ENCODE measurements at places on chromosomes 2 and 18.

DNA sequence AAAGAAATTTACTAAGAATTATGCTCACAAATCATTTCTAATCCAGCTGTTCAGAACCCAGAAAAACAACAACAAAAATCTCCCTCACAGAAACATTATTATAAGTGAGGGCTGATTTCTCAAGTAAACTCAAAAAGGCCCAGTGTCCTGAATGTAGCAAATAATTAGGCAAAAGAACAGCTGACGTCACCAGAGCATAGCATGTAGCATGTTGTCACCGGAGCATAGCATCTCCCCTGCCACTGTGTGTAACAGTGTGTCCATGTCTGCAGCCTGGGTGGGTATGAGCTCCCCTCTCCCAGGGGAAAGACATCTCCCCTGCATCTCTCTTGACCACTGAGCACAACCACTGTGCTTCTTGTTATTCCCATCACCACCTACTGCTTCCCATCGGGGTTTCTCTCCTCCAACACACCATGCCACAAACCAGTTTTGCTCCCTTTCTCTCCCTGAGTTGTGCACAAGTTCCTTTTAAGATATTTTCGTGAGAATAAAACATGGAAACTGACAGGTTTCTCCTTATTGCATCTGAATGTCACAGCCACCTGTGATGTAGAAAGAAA lies 126.7 kb downstream of the CABYR start:
- no peak for DNase-seq

DNA sequence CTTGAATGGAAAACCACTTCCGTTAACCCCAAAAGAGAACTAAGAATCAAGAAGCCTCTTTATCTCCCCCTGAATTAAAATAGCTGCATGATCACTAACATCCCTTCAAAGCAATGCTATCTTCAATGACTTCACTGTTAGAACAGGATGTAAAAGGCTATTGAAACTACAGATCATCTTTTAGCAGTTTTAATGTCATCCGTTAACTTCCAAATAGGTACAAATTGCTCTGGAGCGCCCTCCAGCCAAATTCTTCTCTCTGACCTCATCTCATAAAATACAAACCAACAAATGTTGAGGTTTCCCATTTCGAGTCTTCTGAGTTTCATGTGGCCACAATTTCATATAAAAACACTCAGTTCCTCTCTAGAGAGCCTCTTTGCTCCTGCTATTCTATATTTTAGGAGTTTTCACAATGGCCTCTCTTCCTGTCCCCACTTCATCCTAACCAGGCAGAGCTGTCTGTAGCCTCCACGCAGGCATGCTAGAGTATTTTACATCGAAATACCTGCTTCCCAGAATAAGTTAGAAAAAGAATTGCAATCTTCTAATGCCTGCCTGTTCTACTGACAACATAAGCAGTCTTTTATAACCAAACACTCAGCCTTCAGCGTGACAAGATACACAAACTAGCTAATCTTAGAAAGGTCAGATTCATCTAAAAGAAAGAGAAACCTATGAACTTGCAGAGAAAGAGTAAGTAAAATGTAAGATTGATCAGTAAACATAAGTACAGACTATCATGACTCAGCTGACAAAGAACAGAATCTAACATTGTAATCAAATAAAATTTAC lies 37.9 kb downstream of the B4GALT6 start:
- no peak for DNase-seq

GRCh38 chr2:71306762-71307161 lies 24.8 kb upstream of the ZNF638 start:
- DNase-seq: no peak

DNA sequence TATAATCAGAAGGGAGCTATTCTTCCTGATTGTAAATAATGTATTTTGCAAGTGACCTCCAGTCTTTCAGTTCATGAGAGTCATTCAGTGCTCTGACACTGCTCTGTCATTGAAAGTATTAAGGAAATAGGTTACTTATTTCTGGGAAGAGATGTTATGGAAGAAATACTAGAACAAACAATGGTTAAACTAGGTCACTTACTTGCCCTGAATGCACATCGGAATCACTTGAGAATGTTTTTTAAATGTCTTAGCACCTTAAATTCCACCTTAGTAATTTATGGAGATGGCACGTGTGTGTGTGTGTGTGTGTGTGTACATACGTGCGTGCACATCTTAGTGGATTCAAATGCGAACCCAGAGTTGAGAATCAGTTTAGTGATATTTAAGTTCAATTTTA lies 126.6 kb upstream of the KCNH7 start:
- DNase-seq: no peak

GRCh38 chr2:226446406-226447001 lies 353.1 kb downstream of the IRS1 start:
- no peak for DNase-seq

DNA sequence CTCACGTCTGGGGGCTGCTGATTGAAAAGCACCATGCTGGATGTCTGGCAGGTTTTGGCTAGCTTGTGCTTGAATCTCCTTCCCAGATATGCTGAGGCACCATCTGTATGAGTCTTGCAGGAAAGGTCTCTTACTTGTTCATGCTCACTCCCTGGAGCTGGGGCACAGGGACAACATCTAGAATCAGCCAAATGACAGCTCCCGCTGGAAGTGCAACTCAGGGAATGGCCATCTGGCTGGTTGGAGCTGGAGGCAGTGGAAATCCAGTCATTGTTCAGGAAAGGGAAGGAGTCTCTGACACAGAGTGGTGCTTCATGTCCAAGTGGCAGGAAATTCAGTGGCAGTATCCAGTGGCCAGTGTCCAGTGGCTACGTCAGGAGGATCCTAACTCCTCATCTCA lies 9.7 kb downstream of the CCDC68 start:
- DNase-seq: no peak

DNA sequence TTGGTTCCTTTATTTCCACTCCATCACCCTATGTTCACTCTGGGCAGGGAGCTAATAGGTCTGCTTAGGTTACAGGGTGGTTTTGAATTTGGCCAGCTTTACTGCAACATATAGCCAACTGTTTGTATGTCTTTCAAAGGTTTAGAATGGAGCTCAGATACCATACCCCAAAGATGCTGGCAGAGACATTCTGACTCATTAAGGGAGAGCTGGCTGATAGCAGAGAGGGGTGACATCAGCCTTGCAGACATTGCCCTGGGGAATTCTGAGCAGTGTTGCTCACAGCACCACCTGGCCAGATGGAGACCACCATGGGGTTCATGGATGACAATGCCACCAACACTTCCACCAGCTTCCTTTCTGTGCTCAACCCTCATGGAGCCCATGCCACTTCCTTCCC lies 2.1 kb downstream of the PROKR1 start:
- no peak for DNase-seq

GRCh38 chr2:37205689-37206341 lies 9.5 kb downstream of the CEBPZOS start:
- DNase-seq: no peak

GRCh38 chr18:36035253-36035652 lies 32.1 kb downstream of the RPRD1A start:
- no peak for DNase-seq

GRCh38 chr18:12776821-12777471 lies 74.1 kb downstream of the PSMG2 start:
- DNase-seq: no peak

GRCh38 chr18:47485221-47485797 lies 233.8 kb upstream of the SKOR2 start:
- DNase-seq: no peak

DNA sequence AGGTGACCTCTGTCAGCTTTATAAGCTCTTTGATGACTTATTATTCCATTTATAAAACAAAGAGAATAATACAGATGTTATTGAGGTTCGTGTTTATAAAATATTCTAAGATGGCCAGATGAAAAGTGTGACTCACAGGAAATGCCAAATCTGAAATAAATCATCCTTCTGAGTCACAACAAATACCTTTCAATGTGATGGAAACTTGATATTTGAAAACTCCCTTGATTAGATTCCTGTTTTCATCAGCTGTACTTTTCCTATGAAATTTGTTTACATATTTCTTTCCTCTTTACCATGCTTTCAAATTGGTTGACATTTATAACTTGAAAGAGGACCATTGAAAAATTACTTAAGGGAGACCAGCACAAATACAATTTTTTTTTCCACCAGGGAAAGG lies 30.6 kb upstream of the PPP1R1C start:
- no peak for DNase-seq

- no peak for DNase-seq
These were observed 24.2 kb downstream of the GPC1 start for GRCh38 chr2:240459401-240460252.

DNA sequence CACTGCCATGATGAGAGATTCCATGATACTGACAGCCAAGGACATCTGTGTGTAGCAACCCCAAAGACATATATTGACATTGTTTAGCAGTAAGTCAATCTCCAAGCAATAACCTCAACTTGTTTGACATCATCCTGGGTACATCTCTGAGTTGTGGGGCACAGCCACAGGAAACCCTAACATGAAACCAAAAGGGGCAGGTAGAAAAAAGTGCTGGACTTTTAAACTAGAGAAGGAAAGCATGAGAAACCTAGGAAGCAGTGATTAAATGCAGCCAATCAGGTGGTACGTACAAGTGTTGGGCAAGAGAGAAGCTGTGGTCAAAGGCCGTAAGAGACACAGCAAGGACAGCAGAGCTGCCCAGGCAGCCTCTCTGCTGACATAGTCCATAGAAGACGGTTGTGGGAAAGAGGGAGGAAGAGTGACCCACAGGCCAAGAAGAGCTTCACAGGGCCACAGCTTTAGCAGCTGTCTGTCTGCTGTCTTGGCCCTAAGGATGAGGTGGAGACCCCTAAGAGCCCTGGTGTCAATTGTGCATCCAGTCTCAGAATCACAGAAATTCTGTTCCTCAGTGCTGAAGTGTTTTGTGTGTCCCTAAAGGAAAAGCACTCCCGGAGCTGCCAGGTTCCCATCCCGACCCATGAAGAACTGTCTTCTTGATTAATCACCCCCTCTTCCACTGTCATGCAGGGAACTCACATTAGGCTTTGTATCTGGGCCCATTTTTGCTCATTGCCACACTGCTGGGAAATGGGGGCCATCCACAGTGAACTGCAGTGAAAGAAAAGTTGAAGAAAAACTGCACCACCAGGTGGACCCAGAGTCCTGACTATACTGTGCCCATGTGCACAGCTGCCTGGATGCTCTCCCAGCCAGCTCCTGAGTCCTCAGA lies 25.4 kb upstream of the CHN1 start:
- DNase-seq: no peak

DNA sequence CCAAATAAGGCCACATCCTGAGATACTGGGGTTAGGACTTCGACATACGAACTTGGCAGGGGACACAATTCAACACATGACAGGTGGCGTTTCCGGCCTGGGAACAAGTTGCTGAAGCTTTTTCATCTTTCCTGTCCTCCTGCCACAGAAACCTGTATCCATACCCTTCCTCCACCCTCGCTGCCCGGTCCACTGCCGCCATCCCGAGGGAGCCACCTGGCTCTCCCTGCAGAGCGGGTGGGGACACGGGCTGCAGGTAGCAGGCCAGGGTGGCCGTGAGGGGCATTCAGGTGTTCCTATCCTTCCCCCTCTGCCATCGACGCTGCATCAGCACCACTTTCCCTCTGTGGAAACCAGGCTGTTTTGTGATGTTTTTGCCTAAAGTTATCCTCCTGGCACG lies 74.4 kb upstream of the TWIST2 start:
- DNase-seq: no peak

DNA sequence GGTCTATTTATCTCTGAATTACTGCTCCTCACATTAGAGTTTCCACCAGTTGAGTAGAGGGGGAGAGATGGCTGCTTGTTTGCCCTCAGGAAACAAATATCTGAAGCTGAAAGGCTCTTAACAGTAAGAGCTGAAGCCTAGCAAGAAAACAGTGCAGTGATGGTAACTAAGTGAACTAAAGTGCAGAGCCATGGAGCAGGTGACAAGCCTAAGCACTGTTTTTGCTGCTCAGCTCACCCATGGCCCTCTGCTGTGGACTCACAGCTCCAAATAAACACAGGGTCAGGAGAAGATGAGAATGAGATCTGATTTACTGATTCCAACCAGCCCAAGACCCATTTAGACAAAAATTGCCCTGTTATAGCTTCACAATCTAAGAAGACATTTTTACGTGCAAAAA lies 118.4 kb downstream of the ETAA1 start:
- no peak for DNase-seq

DNA sequence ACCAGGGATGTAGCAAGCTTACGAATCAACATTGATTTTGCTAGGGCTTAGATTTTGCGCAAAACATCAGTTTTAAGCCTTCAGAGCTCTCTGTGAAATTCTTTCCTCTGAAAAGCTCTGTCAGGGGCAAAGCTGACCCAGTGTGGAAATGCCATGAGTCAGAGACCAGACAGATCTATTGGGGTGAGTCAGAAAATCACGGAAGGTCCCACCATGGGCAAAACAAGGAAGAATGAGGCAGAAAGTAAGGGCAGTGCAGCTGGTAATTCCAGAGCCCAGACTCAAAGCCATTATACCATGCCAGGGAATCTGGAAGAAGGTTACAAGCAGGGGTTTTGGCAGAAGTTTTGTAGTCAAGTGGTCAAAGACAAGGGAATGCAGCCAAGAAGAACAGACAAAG lies 256.6 kb upstream of the CTAGE1 start:
- DNase-seq: no peak

GRCh38 chr2:232838406-232838874 lies 31.6 kb upstream of the SNORC start:
- peak; percentile 74 for DNase-seq

GRCh38 chr2:73917696-73918207 lies 8.9 kb upstream of the DGUOK start:
- DNase-seq: no peak

DNA sequence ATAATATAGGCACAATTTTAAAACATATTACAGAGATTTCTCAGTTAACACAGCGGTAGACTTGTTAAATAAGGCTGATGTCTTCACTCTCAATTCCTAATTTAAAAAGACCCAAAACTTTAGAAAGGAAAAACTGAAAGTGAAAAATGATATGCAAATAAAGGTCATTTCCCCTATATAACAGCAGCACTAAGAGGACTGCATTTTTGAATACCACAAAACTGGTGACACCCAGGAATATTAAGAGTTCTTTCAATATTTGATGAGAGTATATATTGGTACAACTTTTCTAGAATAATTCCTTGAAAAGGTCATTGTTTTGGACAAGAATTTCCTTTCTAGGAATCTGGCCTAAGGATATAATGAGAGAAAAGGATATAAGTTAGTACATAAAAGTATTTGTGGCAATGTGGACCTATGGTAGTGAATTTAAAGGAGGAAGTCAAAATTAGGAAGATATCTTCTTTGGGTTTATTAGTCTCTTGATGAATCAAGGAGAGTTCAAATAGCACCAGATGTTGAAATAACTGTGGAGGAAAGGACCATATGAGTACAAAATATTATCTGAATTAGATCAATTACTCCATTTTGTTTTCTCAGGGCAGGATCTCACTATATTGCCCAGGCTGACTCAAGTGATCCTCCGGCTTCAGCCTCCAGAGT lies 70.3 kb downstream of the TMEM237 start:
- no peak for DNase-seq
